ENCODE measurements at places on chromosomes 5 and 9.

DNA sequence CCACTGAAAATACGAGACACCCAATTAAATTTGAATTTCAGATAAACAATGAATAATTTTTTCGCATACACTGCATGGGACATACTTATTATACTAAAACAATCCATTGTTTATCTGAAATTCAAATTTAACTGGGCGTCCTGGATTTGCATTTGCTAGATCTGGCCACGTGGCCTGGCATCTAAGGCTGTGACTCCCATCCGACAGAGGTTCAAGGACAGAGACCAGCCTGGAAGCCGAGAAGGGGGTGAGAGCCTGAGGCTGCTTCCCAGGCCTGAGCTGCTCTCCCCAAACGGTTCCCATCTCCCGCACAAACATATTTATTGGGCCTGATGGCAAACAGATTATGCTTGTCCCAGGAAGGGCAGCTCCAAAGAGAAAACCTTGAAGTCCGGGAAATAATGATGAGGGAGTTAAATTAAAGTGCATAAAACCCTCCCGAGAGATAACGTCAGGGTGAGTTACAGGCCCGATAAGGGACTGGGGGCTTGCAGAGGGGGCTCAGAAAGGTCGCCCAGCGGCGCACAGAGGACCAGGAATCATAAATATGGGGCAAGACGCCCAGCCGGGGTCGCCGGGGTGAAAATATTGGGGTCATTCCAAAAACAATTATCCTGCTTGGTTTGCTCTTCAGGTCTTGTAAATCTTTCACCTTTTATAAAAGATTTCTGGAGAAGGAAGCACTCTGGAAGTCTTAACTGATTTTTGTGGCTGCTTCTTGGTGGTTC, 163.7 kb downstream of the GAPVD1 start:
- no peak for DNase-seq

DNA sequence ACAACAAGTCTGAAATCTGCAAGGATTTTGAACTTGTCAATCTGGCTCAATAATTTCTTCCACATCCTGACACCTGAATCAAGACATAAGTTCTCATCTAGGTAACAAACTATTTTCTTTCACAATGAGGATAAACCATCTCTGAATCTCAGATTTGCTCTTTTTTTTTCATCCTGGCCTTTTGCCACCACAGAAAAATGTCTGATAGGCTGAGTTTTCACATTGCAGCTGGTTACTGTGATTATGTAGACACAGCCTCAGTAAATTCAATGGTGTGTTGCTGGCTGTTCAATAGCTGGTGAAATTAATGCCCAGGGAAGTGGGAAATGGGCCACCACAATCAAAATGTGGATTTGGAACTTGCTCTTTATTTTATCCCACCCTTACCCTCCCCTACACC, 2.8 kb upstream of the ADRA1B start:
- no peak for DNase-seq

- no peak for DNase-seq
Observed at GRCh38 chr9:77901771-77902170, 129.8 kb downstream of the GNAQ start.

DNA sequence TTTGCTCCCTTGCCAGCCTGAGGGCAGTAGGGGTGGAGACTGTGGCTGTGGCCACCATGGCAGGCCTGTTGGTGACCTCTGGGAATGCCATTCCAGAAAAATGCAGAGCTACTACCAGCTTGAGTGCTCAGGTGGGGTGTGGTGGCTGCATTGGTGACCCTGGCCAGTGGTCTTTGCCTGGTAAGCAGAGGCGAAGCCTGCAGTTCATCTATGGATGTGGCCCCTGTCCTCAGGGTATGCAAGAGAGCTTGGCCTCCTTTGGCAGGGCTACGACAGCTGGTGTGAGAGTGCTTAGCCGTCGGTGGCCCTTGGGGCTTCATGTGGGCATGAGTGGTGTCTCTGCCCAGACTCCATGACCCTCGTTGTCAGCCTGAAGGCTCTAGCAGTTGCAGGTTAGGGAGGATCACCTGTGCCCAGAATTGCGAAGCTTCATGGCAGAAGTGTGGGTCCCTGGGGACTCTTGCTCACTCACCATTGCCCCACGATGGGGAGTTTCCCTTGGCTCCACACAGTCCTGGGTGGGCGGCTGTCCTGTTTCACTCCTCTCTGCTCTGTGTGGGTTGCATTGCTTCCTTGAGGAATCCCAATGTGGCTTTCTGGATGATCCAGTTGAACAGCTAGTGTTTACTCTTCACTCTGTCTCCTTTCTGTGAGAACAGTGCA, 117.9 kb upstream of the CDH12 start:
- DNase-seq = no peak

- DNase-seq = no peak
Observed at GRCh38 chr5:178667688-178668087, 40.8 kb upstream of the CLK4 start.

- DNase-seq = no peak
Observed at GRCh38 chr5:110377943-110378342, 348.5 kb downstream of the TMEM232 start.

DNA sequence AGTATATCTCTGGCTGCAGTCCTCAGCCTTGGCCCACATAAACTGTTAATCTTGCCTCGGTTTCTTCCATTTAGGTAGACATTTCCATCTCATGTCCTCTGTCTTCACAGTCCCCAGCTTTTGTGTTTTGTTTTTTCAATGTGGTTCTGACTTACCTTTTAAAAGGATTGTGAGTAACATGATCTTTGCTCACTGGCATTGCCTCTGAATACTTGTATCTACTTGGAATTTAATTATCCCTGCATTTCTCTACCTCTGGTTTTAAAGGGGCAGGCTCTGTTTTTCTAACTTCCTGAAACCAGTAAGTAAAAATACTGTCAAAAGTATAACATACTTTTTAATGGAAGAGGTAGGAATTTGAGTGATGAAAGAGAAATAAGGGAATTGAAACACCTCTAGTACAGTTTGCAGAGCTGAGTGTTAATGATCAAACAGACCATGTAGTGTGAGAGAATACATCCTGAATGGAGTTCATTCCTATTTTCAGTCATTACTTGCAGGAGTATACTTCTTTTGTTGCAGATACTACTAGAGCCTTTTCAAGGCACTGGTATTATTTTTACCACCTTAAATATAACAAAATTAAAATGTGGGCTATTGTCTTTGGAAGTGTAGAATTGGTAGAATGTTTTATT, 62.6 kb downstream of the MTREX start:
- no peak for DNase-seq

DNA sequence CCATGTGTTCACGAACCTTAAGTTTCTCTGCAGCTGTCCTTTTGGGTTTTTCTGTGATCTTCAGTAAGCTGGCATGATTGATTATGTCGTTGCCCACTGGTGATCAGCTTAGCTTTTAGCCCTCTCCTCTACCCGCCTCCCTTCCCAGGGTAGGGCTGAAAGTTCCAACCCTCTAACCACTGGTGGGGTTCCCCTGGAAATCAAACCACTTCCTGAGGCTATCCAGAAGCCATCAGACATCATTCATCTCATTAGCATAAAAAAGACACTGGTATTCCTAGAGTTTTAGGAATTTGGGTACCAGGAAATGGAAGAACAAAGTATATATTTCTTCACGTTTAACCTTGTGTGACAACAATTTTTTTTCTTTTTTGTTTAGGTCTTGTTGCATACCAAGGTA, 29.8 kb downstream of the SPIN1 start:
- no peak for DNase-seq

DNA sequence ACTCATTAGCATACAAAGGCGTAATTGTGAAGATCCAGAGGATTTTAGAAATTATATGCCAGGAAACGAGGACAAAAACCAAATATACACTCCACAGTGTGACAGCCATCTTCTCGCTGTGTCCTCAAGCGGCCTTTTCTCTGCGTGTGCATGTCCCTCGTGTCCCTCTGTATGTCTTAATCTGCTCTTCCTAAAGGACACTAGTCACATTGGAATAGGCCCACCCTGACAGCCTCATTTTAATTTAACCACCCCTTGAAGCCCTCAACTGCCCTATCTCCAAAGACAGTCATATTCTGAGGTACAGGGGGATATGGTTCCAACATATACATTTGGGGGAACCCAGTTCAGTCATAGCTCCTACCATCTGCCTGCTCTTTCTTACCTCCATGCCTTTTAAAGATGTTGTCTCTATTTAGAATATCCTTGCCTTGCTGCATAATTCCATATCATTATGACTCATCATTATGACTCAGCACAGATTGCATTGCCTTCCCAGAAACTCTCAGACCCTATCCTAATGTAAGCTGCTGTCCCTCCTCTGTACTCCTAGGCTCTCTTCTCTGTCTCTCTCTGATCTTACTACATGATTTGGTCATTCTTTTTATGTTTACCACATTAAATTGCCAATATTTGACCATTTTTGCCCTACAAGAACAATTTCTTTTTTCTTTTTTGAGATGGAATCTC, 210.9 kb downstream of the AOPEP start:
- no peak for DNase-seq

DNA sequence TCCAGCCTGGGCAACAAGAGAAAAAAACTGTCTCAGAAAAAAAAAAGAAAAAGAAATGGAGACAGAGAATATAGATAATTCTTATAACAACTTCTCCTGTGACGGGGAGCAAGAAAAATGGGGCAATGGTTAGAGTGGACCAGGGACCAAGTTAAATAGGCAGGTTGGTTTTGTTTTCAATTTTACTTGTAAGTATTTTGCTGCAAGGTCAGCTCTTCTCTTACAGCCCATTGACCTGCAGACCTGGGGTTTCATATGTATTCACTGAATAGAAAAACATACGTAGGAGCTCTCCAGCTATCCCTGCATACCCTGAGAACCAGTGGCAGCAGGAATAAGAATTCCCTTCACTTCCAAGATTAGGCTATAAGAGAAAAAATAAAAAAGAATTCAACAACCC, 29.2 kb upstream of the IL13 start:
- DNase-seq = no peak

- no peak for DNase-seq
Observed at GRCh38 chr5:15615859-15616258, 115.9 kb downstream of the FBXL7 start.

- peak; percentile 79 for DNase-seq
Observed at GRCh38 chr5:373710-374602, 52.4 kb downstream of the AHRR start.

- DNase-seq = no peak
Observed at GRCh38 chr5:171388816-171389168, 1.1 kb downstream of the NPM1 start.

DNA sequence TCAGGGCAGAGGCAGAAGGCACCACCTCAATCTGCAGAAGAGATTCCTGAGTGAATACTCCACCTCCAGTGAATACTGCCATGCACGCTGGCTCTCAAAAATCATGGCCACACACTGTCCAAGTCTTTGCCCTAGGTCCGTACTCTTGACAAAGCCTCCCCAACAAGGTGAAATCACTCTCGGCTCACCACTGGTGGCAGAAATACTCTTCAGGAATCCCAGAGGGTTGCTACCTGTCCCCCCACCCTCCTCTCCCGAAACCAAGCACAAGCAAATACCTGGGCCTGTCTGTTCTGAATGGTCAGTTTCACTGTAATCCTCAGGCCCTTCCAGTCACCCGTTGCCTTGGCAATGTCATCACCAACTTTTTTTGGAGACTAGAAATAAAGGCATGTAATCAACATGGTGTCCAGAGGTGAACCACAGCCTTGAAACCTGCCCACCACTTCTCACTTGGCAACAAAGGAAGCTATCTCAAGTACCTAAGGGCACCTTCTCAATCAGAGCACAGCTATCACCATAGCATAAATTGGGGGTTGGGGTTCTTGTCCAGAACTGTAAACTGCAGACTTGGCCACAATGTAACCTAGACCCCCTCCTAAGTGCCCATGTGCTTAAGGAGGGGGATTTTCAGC, 1.8 kb downstream of the RPL12 start:
- DNase-seq = no peak
